ENCODE measurements at places on chromosomes 6 and 20.

- no peaks in the 10 kb centered on the region for H3K36me3 ChIP-seq
- no peak for DNase-seq
- no peak overlapping the region for H3K4me3 ChIP-seq
- no peaks in the 10 kb centered on the region for H3K4me1 ChIP-seq
- H3K27me3 ChIP-seq, result peaks cover 4% of the 10 kb centered on the region
Measured at GRCh38 chr6:79138146-79138545, 60.1 kb upstream of the PHIP start.

GRCh38 chr6:40912158-40912946 lies 126.7 kb downstream of the UNC5CL start:
- no peak overlapping the region for H3K27ac ChIP-seq
- DNase-seq, result peak; percentile 71
- peaks cover 5% of the 10 kb centered on the region for H3K4me1 ChIP-seq
- no peak overlapping the region for H3K4me3 ChIP-seq

- no peak overlapping the region for H3K27ac ChIP-seq
- no peaks in the 10 kb centered on the region for H3K27me3 ChIP-seq
- H3K4me3 ChIP-seq, result no peak overlapping the region
Measured at GRCh38 chr20:5845681-5846615, 95.7 kb downstream of the SHLD1 start.

GRCh38 chr6:42383421-42384205 lies 68.1 kb downstream of the TRERF1 start:
- H3K27ac ChIP-seq, result peak overlapping the region; percentile 32
- H3K4me1 ChIP-seq, result peaks cover 72% of the 10 kb centered on the region
- no peak for DNase-seq

DNA sequence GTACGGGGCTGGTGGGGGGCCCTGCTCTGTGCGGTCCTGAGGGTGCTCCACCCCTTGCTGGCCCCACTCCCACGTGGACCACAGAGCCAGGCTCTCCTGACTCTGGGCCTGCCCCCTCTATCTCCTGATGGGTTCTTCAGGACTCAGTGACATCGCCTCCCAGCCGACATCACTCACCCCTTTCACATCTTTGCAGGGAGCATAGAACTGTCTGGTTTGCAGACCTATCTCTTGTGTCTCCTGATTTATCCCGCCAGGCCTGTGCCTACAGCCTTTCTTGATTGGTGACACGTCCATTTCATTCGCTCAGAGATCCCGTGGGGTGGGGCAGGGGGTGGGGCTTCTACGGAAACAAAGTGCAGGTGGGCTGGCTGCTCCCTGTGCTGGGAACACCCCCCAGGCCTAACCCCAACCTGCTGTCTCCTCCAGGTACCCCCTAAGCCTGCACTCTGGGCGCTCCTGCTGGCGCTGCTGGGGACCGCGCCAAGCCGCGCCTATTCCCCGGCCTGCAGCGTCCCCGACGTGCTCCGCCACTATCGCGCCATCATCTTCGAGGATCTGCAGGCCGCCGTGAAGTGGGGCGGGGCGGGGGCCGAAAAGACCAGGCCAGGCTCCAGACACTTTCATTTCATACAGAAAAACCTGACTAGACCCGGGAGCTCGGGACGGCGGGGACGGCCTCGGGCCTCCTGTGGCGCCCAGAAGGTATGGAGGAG lies 1.7 kb downstream of the C20orf204 start:
- DNase-seq, result peak; percentile 47
- H3K27me3 ChIP-seq, result no peaks in the 10 kb centered on the region
- peaks cover 81% of the 10 kb centered on the region for H3K4me1 ChIP-seq
- H3K4me3 ChIP-seq, result peak overlapping the region; percentile 76

GRCh38 chr6:130882370-130882769 lies 55.2 kb downstream of the SMLR1 start:
- H3K4me3 ChIP-seq, result no peak overlapping the region
- H3K27ac ChIP-seq, result no peak overlapping the region
- H3K27me3 ChIP-seq, result no peaks in the 10 kb centered on the region
- DNase-seq, result no peak
